ENCODE measurements at places on chromosomes 5 and 9. TPM values are rescaled to one million over a fixed set of nuclear protein-coding genes. Genes with fewer than 3 reads are reported as not detected.

DNA sequence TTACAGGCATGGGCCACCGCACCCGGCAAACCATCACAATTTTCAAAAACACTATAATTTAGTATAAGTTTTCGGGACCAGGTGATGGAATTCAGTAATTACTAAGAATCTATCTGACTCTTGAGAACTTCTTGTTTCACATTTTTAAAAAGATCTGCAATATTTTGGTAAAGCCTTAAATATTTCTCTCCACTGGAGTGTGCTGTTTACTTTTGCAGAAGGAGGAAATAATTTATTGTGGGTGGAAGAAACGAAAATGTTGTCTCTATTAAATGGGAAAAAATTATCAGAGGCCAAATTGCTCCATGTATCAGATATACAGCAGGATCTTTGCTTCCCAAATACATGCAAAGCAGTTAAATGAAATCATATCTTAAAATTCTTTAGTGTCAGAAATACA is 566.8 kb upstream of the CYLC2 start:
- no peak overlapping the region for H3K27ac ChIP-seq
- no peaks in the 10 kb centered on the region for H3K36me3 ChIP-seq
- H3K27me3 ChIP-seq: no peaks in the 10 kb centered on the region
- DNase-seq: no peak

GRCh38 chr9:86695910-86696424 is 251.3 kb downstream of the GAS1 start:
- H3K27ac ChIP-seq: no peak overlapping the region
- peaks cover 8% of the 10 kb centered on the region for H3K4me1 ChIP-seq
- H3K4me3 ChIP-seq: no peak overlapping the region

GRCh38 chr5:88883836-88884607 is 1.0 kb upstream of the MEF2C start:
- H3K4me1 ChIP-seq: no peaks in the 10 kb centered on the region
- no peaks in the 10 kb centered on the region for H3K36me3 ChIP-seq
- no peaks in the 10 kb centered on the region for H3K27me3 ChIP-seq
- no peak for DNase-seq
- H3K4me3 ChIP-seq: peak overlapping the region; percentile 67

DNA sequence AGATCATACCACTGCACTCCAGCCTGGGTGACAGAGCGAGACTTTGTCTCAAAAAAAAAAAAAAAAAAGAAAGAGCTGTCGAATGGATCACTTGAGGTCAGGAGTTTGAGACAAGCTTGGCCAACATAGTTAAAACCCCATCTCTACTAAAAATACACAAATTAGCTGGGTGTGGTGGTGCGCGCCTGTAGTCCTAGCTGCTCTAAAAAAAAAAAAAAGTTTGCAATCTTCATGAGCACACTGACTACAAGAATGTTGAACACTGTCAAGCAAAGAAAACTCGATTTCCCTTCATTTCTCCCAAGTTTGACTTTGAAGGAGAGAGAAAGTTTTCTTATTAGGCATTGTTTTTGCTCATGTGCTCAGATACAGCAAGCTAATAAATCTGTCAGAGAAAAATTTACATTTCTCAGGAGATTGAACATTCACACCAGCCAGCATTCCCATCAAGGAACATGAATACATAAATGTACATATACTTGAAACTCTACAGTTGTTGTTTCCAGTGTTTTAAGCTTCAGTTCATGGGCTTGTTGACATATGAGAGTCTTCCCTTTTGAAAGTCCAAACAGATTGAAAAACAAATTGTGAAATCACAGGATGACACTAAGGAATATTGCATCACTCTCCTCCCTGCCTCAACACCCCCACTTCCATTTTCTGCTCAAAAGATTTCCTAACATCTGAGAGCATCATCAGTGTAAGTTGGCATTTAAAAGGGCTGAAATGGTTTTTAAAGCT is 81.8 kb downstream of the ARRDC3 start:
- no peak overlapping the region for H3K4me3 ChIP-seq
- DNase-seq: no peak
- no peaks in the 10 kb centered on the region for H3K36me3 ChIP-seq
- peak overlapping the region; percentile 64 for H3K27ac ChIP-seq
- peaks cover 29% of the 10 kb centered on the region for H3K4me1 ChIP-seq
- H3K27me3 ChIP-seq: no peaks in the 10 kb centered on the region

DNA sequence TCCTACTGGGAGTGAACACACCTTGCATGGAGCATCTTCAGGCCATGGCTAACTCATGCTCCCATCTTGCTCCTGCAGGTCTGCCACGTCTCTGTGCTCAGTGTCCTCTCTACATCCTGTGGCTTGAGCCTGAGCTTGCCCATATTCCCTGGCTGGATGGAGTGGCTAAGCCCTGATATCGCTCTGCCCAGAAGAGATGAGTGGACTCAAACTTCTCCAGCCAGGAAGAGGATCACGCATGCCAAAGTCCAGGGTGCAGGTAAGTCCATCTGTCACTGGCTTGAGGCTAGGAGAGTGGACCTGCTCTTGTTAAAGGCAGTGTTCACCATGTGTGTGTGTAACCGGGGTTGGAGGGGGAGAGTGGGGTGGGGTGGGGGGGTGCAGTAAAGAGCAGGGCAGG is 1.6 kb upstream of the RGS3 start:
- DNase-seq: no peak
- peaks cover 13% of the 10 kb centered on the region for H3K4me1 ChIP-seq
- no peak overlapping the region for H3K27ac ChIP-seq
- H3K27me3 ChIP-seq: no peaks in the 10 kb centered on the region

C7 gene
- 385 TPM for total RNA-seq

PCDHB5 gene
- total RNA-seq: 2.9 TPM

CA9 gene
- 0.98 TPM for total RNA-seq

ADGRD2 gene
- total RNA-seq: 4.2 TPM
